KG1 (cell line): ENCODE measurements at places on chromosomes 4 and X.
A peak's percentile ranks its signal among the peaks of the same experiment; 100 is the strongest.

- no peak for DNase-seq
These were observed 9.8 kb downstream of the ATP8A1 start for GRCh38 chr4:42646999-42647541.

GRCh38 chrX:1281521-1281920 is 12.9 kb downstream of the CSF2RA start:
- no peak for DNase-seq

DNA sequence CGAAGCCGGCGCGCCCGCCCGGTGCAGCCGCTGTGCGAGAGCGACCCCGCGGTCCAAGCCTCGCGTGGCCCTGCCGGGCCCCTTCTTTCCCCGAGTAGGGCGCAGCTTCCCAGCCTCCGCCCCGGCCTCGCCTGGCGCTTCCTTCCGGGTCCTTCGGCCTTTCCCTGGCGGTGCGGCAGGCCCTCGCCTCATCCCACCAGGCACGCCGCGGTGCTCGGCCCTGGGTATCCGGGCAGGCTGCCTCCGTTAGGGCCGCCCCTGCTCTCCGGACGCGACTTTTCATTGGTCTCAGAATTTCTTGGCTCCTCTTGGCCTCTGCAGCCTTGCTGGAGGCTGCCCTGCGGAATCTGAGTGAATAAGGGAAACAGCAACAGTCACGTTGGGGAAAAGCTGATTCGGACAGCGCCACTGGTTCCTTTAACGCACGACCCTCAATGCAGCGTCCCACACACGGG is 429 bp downstream of the UVSSA start:
- DNase-seq, result peak; percentile 24

- DNase-seq, result no peak
These were observed 78.4 kb downstream of the LUZP4 start for GRCh38 chrX:115367951-115368350.

- no peak for DNase-seq
These were observed at the start of gene BMX for GRCh38 chrX:15500497-15500966. Gene BMX (plus strand): TSS chrX:15500807. CDS start chrX:15508354, 7,547 bp downstream.

DNA sequence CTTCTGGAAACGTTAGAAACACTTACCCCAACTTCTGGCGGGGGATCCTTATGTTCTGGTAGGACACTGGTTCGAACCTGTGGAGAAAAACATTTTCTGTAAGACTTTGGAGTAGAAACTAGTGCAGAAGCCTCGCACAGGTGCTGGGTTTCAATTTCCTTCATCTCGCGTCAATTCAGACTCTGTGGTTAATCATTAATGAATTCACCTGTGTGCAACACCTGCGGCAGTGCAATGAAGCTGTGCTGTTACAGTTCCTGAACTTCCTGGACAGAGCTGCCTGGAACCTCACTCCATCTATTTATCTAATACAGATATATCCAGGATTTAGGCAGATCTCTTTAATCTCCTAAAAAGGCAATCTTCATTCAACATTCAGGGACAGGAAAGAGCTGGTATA is 531.4 kb downstream of the INPP4B start:
- no peak for DNase-seq

DNA sequence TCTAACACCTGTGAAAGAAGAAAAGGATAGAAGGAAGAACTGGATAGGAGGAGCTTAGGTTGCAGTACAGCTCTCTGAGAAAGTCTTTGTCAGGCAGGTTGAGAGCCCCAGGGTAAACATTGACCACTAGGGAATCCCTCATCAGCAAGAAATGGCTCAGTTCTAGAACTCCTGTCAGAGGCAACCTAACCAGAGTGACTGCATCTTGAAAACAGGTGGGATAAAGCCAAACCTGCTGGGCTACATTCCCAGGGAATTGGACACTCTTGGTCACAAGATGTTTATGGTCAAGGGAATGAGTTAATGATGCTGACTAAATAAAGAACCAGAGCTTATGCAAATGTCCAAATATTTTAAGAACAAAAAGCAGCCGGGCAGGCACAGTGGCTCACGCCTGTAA is 108.3 kb upstream of the MED14 start:
- DNase-seq, result no peak

GRCh38 chrX:18873189-18873791 is 110.6 kb downstream of the PHKA2 start:
- DNase-seq, result no peak

DNA sequence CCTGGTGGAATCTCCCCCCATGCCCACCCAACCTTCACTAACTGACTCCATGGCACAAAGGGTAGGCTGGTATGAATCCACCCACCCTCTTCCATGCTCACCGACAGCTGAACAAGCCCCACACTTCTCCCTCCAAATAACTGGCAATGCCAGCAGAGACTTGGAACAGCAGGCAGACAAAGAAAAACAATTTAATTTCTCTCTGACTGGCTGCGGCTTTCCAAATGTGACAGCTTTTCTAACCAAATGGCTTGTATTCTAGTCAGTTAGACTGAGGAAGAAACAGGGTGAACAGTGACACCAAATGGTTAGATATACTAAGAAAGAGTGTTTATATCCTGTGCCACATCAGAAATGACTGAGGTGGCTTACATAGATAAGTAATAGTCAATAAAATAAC is 199.3 kb upstream of the ADAMTS3 start:
- DNase-seq, result no peak

GRCh38 chr4:147778942-147779341 is 47.1 kb downstream of the ARHGAP10 start:
- DNase-seq, result no peak

GRCh38 chrX:68989865-68990606 is 161.2 kb downstream of the EFNB1 start:
- no peak for DNase-seq

GRCh38 chr4:153212736-153213135 is 8.5 kb downstream of the TRIM2 start:
- no peak for DNase-seq

- no peak for DNase-seq
These were observed 8.1 kb downstream of the CPZ start for GRCh38 chr4:8600686-8601085.

DNA sequence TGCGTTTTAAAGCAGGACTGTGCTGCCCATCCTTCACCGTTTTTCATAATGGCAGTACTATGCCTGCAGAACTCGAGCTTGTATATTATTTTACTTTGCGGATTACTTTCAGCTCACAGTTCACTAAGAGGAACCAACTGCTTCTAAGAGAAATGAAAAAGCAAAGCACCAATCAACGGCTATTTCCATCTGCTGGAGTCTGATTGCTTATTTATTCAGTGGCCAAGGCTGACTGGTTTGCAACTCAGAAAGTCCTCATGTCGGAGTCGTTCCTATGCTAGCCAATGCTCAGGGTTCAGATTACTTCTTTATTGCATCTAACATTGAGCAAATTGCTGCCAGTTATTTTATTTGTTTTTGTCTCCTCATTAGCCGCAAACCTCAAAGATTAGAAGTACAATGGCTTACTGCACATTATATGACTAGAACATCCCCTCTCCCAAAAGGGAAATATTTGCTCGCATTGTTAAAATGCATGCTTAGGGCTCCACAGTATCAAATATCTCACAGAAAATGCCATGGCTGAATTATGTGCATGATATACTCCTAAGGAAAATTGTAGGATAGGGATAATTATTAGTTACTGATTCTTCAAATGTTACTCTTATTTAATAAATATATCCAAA is 1628.2 kb upstream of the ADGRL3 start:
- no peak for DNase-seq

- no peak for DNase-seq
These were observed 147.3 kb downstream of the VEGFC start for GRCh38 chr4:176645246-176645960.

DNA sequence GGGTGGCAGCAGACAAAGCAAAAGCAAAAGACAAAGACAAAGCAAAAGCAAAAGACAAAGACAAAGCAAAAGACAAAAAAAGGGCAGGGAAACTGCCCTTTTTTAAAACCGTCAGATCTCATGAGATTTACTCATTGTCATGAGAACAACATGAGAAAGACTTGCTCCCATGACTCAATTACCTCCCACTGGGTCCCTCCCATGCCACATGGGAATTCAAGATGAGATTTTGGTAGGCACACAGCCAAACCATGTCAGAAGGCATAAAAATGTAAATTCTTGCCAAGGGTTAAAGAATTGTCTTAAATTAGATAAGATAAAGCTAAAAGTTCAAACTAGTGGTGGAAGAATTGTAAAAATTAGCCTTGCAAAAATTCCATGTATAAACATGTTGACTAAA is 419.7 kb downstream of the TRAM1L1 start:
- no peak for DNase-seq

GRCh38 chrX:126551306-126551705 is 1.3 kb downstream of the DCAF12L1 start:
- DNase-seq, result no peak

DNA sequence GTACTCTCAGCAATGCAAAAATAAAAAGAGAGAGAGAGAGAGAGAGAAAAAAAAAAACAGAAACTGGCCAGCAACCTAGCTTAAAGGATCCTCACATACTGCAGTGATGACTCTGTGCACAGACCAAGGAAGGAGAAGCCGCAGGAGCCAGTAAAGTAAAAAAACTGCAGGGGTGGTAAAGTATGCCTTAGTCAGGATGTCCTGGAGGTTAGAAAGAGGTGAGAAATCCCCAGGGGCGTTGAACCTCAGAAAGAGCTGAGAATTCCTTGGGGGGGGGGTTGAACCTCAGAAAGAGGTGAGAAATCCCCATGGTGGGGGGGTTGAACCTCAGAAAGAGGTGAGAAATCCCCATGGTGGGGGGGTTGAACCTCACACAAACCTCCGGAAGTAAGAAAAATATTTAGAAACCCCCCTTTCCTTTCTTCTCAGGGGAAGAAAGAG is 48.0 kb downstream of the MAGEA9 start:
- DNase-seq, result no peak

DNA sequence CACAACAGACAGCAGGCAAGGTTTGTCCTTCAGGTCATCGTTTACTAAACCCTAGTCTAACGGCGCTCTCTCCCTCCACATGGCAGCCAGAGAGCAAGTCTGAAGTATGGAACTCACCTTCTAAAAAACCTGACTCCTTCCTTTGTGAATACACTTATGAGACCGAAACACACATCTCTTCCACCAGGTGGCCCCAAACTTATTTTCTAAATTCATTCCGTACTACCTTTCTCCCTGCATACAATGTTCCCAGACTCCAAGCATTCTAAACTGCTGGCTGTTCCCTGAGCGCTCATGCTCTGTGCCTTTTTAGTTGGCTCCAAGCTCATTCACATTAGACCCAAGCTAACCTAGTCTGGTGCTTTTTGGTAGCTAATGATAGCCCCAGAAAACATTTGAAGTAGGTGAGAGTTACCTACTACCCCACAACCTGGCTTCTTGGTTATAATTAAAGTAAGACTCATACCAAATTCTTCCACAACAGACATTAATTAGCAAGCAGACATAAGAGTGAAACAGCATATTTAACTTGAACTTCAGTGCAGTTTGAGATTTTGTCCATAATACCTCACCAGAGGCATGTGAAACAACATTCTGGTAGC is 67.6 kb upstream of the DCLK2 start:
- DNase-seq, result no peak

GRCh38 chrX:34918856-34919255 is 23.7 kb upstream of the FAM47B start:
- DNase-seq, result no peak

DNA sequence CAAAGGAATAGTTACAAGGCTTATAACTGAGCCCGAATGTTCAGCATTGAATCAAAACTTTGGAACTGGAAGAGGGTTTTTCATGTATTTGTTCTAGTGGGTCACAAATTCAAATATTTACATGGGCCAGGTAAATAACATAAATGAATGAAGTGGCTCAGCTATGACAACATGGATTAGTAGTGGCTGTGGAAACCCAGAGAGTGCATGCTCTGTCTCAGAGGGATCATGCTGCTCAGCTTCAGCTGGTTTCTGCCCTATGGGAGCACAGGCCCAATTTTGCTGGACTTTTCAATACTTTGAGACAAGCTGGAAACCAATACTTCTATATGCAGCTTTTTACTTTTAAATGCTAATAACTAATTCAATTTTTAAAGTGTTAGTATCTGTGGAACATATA is 394.0 kb upstream of the TEX13C start:
- DNase-seq, result no peak

GRCh38 chr4:149889991-149890390 is 74.3 kb upstream of the IQCM start:
- no peak for DNase-seq

DNA sequence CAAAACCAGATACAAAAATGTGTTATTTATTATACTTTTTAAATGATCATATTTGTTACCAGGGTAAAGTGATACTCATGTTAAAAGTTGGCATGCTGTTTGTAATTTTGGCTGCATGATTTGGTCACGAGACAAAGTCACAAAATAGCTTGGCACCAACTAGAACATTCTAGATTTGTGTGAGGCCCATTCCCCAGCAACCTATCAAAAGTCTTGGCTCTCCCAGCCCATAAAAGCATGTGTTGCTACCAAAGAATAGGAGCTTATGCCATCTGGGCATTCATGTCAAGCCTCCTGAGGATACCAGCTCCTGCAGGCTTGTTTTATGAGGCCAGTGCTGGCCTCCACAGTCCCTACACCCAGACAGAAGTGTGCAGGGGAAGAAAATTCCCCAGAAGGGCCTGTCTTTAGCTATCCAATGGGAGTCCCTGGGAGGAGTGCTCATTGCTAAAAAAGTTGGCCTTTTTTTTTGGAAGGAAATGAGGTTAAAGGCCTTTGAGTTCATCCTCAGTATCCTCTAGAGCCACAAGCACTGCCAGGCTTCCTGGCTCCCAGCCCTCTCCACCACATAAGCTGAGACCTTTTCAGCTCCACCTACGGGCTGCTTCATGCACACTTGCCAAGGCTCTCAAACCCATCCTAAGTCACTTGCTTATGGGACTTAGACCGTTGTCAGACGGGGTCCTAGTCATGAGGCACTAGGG is 211.9 kb upstream of the EOLA2 start:
- no peak for DNase-seq

DNA sequence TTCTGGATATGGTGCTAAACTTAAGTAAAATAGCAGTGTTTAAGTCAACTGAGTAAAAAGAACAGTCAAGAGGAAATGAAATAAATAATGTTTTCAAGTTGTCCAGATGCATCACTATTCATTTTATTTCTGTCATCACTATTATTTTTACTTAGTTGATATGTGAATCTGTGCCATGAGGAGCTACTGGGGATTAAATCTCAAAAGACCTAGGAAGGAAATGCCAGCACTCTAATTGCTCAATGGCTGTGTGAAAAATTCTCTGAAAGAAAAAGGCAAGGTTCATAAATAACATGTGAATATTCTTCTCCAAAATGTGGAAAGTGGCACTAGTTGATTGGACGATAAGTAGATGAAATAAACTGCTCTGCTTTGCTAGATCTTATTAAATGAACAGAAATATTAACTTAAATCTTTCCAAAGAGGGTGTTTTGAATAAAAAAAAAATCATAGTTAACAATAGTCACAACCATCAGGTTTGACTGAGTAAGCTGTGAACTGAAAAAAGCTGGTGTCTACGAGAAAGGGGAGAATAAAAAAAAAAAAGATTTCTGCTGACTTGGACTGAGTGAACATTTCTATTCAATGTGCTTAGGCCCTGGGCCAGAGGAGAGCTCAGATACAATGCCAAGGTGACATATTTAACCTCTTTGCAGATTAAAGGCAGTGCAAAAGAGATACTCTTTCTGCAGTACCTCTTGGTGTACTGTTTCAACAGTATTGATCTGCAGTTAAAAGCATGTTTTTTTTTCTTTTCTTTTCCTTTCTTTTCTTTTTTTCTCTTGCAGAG is 1.6 kb downstream of the SPARCL1 start:
- no peak for DNase-seq

- DNase-seq, result no peak
These were observed at the start of gene GPR78 for GRCh38 chr4:8580321-8581093. Gene GPR78 (plus strand): TSS chr4:8580392. CDS start chr4:8580983, 591 bp downstream.
